Stimulated activated CD4-positive, alpha-beta T cell treated with anti-CD3 and anti-CD28 coated beads, Interleukin-15, amount 100 ng/mL, for 1 hour (primary cell): ENCODE measurements at places on chromosomes 3 and 15.

DNA sequence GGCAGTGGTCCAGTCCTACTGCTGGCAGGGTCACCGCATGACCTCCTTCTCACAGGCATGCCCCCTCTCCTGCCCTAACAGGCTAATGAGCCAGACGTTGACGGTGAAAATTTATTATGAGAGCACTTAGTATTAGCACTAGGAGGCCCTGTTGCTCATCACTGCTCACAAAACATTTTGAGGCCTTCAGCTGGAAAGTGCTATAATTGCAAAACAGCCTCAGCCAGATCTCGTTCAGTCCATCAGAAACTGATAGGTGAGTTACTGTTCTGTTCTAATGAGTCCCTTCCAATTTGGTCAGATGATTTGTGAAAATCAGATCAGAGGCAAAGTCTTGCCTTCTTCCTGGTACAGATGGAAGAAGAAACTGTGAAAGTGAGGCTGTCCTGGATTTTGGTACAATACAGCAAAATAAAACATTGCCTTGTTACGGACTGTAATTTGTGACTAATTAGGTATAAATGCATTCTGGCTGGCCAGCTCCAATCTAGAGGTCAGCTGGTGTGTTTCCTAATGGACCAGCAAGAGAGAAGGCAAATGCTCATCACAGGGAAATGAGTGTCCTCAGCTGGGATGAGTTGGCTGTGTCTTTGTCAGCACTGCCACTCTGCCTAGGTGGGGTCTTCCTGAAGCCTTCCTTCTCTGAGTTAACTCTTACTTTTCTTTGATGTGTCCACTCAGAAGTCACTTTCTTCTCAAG lies 316.8 kb downstream of the CHST2 start:
- DNase-seq, result no peak

- DNase-seq, result no peak
Observed at GRCh38 chr3:192805711-192806110, 78.4 kb upstream of the FGF12 start.

- no peak for DNase-seq
Observed at GRCh38 chr15:29613951-29614382, 208.3 kb downstream of the TJP1 start.

- DNase-seq, result no peak
Observed at GRCh38 chr3:99637016-99637367, 1.4 kb upstream of the COL8A1 start.

- no peak for DNase-seq
Observed at GRCh38 chr15:69666441-69666882, 213.8 kb downstream of the RPLP1 start.

GRCh38 chr3:25432176-25432720 lies 4.2 kb downstream of the RARB start:
- DNase-seq, result no peak

GRCh38 chr3:8741581-8742261 lies 8.1 kb downstream of the CAV3 start:
- no peak for DNase-seq

GRCh38 chr15:25990220-25990619 lies 127.1 kb upstream of the ATP10A start:
- DNase-seq, result no peak

- DNase-seq, result no peak
Observed at GRCh38 chr3:171055336-171056178, 29.0 kb upstream of the SLC2A2 start.

GRCh38 chr3:124115279-124115678 lies 123.4 kb upstream of the ROPN1 start:
- no peak for DNase-seq

GRCh38 chr3:88150806-88151205 lies 1.0 kb downstream of the C3orf38 start:
- DNase-seq, result no peak

DNA sequence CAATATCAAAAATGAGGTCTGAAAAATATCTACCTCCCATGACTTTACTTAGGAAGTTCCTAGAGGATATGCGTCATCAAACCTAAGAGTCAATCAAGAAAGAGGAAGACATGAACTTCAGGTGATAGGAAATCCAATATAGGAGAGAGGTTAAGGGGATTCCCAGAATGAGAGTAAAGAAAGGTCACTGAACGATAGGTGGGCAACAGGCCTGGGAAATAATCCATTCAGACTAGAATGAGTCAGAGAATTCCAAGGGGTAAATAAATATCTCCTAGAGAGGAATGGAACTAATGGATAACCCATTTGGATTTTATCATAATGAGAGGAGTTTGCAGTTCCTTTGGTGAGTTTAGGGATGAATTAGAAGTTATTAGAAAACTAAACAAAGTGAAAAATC lies 131.1 kb upstream of the NUDT16 start:
- DNase-seq, result no peak

GRCh38 chr15:99282586-99282985 lies 31.3 kb downstream of the LRRC28 start:
- DNase-seq, result no peak

GRCh38 chr15:78914027-78914764 lies 30.6 kb downstream of the CTSH start:
- DNase-seq, result no peak

DNA sequence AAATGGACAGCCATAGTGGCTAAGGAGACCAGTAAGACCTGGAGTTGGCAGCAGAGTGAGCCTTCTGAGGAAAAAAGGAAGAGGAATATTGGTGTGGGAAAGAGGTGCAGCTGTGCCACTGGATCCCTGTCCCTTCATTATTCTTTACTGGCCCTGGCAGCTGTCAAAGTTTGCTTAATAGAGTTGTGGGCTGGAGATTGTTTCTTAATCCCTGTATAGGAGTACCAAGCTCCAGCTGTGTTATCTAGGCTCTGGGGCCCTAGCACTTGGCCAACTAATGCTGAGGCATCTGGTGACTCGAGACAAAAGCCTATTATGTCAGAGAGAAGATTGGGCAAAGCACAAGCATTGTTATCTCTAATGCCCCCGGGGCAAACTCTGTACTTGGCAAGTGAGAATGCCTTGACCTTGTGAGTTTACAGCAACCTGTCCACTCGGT lies 61.4 kb downstream of the ZNF609 start:
- no peak for DNase-seq

- no peak for DNase-seq
Observed at GRCh38 chr3:47607335-47607734, 28.7 kb upstream of the CSPG5 start.

- DNase-seq, result no peak
Observed at GRCh38 chr15:80272987-80273386, 21.0 kb upstream of the CTXND1 start.
